ENCODE measurements at places on chromosomes 2 and 18.
A peak's percentile ranks its signal among the peaks of the same experiment; 100 is the strongest.

DNA sequence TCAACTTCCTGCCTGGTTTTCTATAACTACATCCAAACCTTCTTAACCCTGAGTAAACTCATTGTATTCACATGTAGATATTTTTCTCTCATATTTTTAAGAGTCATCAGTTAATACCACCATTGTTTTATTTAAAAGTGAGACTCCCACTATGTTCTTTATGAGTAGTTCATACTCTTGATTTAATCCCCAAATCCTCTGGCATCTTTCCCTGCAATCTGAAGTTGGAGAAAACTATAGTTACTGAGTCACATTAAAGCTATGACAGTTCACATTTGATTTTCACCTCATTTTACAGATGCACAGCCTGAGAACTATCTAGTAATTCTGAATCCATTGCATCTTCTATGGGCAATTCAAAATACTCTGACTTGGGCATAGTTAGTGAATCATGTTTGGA is 1358.7 kb upstream of the NRXN1 start:
- no peak for DNase-seq

- no peak for DNase-seq
Observed at GRCh38 chr18:54919412-54919811, 39.8 kb downstream of the CCDC68 start.

- DNase-seq = no peak
Observed at GRCh38 chr2:10891848-10892247, 19.9 kb upstream of the KCNF1 start.

- peak; percentile 18 for DNase-seq
Observed at GRCh38 chr2:233556881-233557736, 9.5 kb downstream of the USP40 start.

GRCh38 chr2:32061973-32062861 is 1.1 kb upstream of the SPAST start:
- no peak for DNase-seq

GRCh38 chr2:240589375-240589774 is 2.8 kb downstream of the CAPN10 start:
- DNase-seq = no peak

DNA sequence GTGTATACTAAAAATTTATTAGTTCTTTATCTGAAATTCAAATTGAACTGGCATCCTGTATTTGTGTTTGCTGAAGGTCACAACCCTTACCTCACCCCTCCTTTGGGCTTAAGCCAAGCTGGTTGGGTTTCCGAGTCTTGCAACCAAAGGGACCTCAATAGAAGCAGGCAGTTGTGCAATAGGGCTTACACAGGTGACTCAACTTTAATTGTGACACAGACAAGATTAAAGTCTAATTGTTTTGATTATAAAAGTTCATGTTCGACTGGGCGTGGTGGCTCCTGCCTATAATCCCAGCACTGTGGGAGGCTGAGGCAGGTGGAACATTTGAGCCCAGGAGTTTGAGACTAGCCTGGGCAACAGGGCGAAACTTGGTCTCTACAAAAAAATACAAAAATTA is 71.5 kb downstream of the RAB31 start:
- DNase-seq = no peak

GRCh38 chr2:163475815-163476214 is 260.0 kb downstream of the FIGN start:
- DNase-seq = no peak

GRCh38 chr2:187404431-187405110 is 43.5 kb downstream of the CALCRL start:
- DNase-seq = no peak

DNA sequence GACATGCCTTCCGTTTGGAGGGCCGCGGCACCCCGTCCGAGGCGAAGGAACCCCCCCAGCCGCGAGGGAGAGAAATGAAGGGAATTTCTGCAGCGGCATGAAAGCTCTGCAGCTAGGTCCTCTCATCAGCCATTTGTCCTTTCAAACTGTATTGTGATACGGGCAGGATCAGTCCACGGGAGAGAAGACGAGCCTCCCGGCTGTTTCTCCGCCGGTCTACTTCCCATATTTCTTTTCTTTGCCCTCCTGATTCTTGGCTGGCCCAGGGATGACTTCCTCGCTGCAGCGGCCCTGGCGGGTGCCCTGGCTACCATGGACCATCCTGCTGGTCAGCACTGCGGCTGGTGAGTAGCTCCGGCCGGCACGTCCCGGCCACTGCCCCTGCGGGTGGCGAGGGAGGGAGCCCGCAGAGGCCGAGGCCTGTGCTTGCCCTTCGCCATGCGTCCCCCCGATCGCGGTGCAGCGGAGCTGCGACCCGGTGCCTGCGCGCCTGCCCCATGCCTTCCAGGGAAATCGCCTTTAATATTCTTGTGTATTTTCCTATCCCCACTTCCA is 1.2 kb downstream of the BMPR2 start:
- no peak for DNase-seq

All from glomerular endothelial cell (primary cell).